CD8-positive, alpha-beta memory T cell (primary cell): ENCODE measurements at places on chromosomes 6 and 20.

DNA sequence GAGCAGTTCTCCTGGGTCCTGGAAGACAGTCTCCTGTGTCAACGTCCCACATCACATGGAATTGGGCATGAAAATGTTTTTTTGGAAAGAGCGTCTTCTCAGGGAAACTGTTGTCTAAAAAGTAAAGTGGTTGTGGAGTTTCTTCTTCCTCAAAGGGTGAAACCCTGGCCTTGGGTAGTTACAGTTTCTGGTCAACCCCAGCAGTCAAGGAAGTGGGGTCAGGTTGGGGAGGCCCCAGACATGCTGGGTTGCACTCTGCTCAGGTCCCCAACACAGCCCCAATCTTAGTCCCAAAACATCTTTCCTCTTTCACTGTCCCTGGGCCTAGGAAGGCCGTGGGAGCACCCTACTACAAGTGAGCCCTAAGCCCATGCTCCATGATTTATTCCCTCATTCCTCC, 996 bp upstream of the NFKBIE start:
- no peak for DNase-seq

DNA sequence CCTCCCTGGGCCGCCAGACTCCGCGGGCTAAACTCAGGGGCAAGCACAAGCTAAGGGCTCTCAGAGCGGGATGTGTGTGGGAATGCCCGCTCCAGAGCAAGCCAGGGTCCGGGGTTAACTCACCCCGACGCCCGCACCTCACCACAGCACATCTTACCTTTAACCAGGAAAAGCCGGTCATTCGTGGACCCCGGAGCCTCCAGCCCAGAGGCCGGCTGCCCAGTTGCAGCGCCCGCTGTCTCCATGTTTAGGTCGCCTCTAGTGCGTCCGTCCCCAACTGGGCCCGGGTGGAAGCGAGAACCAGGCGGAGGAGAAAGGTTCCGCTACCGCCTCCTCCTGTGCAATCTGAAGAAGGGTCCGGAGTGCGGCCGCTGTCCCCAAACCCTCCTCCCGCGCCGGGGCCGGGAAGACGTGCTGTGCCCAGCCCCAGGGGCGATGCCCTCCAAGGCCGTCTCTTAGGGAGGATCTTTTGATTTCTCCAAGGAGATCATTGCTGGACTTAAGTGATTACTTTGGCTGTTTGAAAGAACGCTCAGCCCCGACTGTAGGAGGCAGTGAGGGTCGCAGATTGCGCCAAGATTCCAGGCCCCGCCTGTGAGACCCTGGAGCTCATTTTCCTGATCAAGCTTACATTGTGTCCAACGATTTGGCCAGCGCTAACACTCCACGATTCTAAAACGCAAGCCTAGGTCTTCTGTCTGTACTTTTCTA, at the start of gene TMEM242:
TMEM242 (minus strand) TSS at position 265 of the 711 bp plus-strand sequence; CDS start at position 245, 20 bp downstream.
- peak; percentile 80 for DNase-seq

GRCh38 chr6:109955491-109955890, 22.6 kb upstream of the GPR6 start:
- DNase-seq, result no peak

GRCh38 chr20:8526610-8527009, 394.5 kb downstream of the PLCB1 start:
- DNase-seq, result no peak

DNA sequence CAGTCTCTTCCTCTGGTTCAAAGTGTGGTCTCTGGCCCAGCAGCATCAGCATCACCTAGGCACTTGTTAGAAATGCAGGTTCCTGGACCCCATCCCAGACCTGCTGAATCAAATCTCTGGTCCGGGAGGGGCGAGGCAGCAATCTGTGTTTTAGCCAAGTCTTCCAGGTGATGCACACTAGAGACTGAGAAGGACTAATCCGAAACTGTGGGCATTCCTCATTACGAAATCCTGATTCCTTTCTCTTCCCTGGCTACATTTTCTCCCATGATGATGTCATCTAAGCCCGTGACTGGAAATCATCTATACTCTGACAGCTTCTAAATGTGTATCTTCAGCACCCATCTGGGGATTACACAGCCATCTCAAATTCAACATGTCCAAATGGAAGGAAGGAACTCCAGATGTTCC, 39.7 kb upstream of the PRND start:
- DNase-seq, result no peak
